ENCODE measurements at places on chromosomes 1 and 21.

DNA sequence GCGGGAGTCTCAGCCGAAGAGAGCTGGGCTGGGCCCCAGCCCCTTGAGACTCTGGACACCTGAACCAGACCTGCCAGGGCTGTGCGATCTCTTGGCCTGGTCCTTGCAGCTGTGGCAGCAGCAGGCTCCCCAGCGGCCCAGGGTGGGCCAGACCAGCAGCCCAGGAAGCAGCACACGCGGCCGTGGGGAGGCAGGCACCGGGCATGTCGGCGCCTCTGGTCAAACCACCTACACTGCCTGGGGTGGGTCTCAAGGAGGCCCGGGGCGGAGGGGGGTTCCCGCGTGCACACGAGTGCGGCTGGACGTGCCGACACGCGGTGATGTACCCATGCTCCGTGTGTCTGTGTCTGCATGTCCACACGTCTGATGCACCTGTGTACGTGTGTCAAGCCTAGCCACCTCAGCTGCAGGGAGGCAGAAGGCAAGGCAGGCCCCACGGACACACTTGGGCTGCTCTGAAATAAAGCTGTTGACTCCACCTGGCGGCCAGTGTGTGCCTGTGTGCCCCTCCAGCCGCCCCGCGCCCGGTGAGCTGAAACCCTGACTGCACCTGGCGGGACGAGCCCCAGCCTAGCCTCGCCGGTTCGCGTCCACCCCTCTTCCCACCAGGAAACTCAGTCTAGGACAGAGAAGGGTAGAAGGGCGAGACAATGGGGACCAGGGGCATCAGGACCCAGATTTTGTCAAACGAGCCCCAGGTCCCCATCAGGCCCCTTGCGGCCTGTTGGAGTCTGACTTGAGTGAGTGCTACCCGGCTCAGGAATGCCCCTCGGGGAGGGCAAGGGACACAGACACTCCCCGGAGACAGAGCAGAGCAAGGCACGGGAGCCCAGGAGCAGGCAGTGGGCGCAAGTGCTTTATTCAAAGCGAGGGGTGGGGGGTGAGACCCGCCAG lies 11.6 kb downstream of the SCNN1D start:
- DNase-seq = peak; percentile 48

GRCh38 chr21:41759214-41759840 lies 7.5 kb downstream of the RIPK4 start:
- DNase-seq = peak; percentile 74

DNA sequence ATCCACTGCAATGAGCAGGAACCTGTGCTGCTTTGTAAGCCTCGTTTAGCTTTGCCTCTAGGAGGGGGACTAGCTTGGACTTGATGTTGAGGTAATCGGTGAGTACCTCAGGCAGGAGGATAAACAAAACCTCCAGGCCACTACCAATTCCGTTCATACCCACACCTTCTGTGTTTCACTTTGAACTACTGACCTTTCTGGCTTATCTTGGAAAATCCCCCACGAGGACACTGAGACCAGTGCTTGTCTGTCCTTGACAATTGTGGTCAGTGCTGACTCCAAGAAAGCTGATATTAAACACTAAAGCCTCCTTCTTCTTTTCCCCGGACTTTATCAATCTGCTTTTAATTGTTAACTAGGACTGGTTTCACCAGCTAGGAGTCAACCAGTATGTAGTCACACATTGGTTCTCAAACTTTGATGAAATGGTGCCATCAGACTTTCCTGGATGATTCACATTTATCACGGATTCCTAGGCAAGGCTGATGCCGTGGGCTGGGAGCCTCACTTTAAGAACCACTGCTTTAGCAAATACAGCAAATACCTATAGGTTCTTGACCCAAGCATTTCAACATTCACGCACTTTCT lies 52.7 kb downstream of the TGFB2 start:
- peak; percentile 90 for DNase-seq

DNA sequence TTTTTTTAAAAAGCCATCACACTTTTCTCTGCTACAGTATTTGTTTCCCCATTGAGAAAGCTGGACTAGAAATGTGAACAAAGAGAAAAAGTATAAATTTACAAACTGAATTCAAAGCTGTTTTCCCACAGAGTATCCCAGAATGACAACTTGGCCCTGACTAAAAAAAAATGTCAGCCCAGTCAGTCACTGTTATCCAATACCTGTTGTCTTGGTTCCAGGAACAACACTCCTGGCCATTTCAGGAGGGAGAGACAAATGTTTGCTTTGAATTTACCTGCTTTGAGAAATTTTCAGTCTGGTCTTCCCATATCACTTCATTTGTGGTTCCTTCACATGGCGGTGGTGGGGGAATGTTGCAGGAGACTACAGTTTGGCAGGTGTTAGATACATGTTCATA lies 46.2 kb downstream of the COLGALT2 start:
- DNase-seq = no peak

DNA sequence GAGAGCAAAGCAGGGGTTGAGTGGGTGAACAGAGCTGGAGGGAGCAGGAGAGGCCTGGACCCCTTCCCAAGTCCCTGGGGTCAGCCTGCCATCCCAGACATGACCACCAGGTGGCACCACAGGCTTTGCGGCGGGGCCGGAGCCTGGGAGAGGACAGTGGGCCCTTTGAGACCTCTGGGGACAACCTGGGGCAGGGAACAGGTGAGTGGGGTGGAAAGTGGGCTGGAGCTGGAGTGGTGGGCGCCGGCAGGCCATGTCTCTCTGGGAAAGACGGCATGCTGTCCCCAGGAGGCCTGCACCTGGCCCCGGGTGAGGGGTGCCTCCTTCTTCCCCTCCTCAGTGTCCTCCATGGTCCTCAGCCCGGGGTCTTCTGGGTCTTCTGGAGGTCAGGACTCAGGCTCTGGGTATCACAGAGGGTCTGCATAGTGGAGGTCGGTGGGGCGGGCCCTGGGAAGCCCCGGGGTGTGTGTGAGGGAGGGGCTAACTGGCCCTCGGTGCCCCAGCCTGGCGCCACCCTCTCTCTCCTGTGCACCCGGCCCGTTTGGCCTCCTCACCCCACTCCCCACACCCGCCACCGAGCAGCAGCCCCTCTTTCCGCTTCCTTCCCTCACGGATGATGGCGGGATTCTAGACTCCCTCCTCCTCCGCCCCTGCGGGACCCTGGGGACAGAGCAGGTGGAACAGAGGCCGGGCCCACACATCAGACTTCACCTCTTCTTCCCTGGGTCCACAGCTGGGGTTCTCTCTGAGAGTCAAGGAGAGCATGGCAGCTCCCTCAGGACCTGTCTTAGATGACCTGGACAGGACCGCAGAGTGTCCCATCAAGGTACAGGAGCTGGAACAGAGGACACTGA lies 28.5 kb upstream of the PKP1 start:
- peak; percentile 52 for DNase-seq

DNA sequence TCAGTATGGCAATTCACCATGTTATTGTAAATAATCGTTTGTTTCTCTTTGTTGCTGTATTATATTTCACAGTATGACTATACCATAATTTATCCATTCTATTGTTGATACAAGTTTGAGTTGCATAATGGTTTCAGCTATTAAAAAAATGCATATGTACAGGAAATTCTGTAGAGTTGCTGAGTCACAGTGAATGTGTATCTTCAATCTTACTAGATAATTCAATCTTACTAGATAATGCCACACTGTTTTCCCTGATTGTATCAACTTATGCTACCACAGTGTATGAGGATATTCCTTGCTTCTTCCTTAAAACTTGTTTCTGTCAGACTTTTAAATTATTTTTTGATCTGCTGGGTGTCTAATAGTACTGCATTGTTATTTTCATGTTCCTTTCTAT lies 3.5 kb upstream of the COA6 start:
- DNase-seq = peak; percentile 50

- DNase-seq = no peak
These were observed 2.5 kb downstream of the FMN2 start for GRCh38 chr1:240094041-240094722.

GRCh38 chr1:53592521-53592982 lies 133.4 kb downstream of the DMRTB1 start:
- DNase-seq = peak; percentile 40

DNA sequence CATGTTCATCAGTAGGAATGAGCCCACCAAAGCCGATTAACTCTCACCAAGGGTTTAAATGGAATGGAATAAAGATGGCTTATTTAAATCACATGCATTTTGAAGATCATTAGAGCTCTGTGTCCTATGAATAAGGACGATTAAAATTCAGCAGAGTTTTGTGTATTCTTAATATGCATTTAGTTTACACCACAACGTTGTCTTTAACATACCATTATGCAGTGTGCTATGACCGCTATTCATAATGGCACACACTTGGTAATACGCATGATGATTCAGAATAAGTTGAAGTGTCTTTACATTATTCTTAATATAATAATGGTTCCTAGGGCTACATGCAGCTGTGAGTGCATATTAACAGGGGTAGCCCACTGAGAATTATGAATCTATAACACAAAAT lies 190.7 kb downstream of the PTBP2 start:
- DNase-seq = no peak

- DNase-seq = no peak
These were observed 54.2 kb downstream of the PTPRU start for GRCh38 chr1:29290414-29290985.

- no peak for DNase-seq
These were observed 2.6 kb upstream of the SPTA1 start for GRCh38 chr1:158689110-158689509.

DNA sequence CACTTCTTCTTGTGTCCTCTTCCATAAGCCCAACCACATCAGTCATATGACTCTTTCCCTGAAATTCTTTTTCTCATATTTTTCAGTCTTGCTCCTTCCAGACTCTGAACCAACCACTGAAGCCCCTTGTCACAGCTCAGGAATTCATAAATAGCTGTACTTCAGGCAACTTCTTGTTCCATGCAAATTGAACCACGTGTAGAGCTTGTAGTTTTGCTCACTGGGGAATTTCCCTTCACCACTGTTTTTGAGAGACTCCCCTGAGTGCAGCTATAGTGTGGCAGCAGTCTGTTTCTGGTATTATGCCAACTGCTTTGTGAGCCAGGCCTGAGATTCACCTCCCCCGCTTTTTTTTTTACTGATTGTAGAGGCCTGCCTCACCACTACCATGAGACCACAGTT lies 150.3 kb upstream of the SPAG17 start:
- peak; percentile 18 for DNase-seq

GRCh38 chr1:32361674-32362473 lies 411 bp downstream of the FAM229A start:
- no peak for DNase-seq

DNA sequence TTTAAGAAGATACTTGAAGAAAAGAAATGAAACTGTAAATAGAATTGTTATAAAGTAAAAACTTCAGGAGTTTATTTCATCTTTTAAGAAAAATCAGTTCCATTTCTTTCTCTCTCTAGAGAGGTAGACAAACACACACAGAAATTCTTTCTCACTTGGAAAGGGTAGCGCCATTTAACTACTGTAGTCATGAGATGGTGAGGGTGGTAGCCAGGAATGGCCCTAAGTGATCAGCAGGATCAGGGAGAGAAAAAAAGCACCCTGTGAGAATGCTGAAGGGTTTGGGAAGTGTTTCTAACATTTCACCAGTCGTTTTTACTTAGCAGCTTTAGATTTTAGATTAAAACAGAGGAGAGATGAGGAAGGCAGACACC lies 205.7 kb upstream of the RUNX1 start:
- no peak for DNase-seq

DNA sequence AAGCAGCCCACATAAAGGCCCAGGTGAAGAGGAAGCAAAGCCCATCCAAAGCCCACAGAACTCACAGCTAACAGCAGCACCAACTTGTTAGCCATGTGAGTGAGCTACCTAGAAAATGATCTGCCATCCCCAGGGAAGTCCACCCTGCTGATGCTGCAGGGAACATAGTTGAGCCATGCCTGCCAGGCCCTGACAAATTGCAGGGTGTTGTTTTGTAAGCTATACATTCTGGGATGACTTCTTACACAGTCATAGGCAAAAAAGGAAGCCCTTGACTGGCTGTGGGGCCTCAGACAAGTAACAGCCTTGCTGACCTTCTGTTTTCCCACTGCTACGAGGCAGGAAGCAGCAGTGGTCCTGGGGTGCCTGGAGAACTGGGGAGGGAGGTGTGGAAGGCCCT lies 262.7 kb downstream of the MATN1 start:
- DNase-seq = no peak

GRCh38 chr1:101194746-101195145 lies 42.1 kb upstream of the S1PR1 start:
- DNase-seq = no peak

DNA sequence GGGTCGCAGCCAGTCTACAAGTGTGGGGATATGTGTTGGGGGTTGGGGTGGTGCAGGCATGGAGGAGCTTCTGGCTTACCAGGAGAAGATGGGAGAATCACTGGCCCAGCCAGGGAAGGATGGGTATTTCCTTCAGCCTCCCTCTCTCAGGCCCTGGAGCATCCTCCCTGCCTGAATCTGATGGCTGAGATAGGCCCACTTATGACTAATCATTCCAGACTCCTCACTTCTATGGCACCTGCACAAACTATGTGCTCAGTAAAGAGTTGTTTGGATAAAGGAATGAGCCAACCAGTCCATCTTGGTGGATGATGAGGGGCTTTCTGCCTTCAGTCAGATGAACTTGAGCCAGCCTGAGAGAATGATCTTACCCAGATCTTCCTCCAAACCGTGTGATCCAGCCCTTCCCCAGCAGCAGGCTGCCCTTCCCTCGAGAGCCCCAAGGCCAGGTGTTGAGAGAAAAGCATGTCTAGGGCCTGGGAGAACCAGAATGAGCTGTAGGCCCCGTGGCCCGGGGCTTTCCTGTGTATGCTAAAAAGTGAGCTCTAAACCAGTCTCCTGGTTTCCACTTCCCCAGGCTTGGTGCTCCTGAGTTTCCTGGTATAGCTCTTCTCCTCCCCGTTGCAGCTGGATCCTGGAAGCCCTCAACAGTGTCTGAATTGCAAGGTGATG lies 1.3 kb downstream of the GPA33 start:
- no peak for DNase-seq

DNA sequence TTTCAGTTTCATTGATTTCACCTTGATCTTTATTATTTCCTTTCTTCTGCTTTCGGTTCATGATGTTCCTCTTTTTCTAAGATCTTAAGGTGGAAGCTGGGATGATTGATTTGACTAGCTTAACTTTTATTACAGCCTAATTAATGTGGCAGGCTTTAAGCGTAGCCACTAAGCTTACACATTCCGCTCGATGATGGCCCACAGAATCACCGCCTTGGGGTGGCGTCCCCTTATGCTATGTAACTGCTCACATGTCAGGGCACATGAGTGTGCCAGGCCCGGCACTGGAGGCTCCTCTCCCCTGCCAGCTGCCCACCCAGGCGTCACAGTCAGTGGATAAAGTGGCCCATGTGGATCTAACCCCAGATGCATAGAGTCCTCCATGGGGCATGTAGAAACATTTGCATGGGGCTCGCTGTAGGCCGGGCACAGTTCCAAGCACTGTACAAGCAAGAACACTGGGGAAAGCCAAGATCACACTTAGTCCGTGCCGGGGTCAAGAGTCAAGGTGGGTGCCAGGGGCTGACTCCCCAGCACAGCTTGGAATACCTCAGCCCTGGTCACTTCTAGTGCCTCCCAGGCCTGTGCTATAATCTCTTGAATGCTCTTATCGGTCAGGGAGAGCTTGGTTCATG lies 41.7 kb downstream of the PKNOX1 start:
- no peak for DNase-seq

- peak; percentile 73 for DNase-seq
These were observed at the start of gene DIPK1A for GRCh38 chr1:92961131-92961895. Gene DIPK1A, minus strand, starts transcription at chr1:92961462. Its CDS starts 33 bp downstream, at chr1:92961429.
